ENCODE measurements at places on chromosomes 4 and X. TPM values are rescaled to one million over a fixed set of nuclear protein-coding genes. Genes with fewer than 3 reads are reported as not detected.
A peak's percentile ranks its signal among the peaks of the same experiment; 100 is the strongest.

GRCh38 chrX:103464072-103464773 lies 55.1 kb downstream of the RAB40A start:
- H3K4me1 ChIP-seq = no peaks in the 10 kb centered on the region
- peak overlapping the region; percentile 65 for H3K27ac ChIP-seq
- peak; percentile 55 for DNase-seq
- no peaks in the 10 kb centered on the region for H3K27me3 ChIP-seq
- H3K36me3 ChIP-seq = no peaks in the 10 kb centered on the region

GRCh38 chr4:112327965-112328733 lies 31.0 kb downstream of the ALPK1 start:
- no peaks in the 10 kb centered on the region for H3K4me1 ChIP-seq
- DNase-seq = no peak
- no peak overlapping the region for H3K4me3 ChIP-seq
- no peaks in the 10 kb centered on the region for H3K36me3 ChIP-seq
- no peak overlapping the region for H3K27ac ChIP-seq

DNA sequence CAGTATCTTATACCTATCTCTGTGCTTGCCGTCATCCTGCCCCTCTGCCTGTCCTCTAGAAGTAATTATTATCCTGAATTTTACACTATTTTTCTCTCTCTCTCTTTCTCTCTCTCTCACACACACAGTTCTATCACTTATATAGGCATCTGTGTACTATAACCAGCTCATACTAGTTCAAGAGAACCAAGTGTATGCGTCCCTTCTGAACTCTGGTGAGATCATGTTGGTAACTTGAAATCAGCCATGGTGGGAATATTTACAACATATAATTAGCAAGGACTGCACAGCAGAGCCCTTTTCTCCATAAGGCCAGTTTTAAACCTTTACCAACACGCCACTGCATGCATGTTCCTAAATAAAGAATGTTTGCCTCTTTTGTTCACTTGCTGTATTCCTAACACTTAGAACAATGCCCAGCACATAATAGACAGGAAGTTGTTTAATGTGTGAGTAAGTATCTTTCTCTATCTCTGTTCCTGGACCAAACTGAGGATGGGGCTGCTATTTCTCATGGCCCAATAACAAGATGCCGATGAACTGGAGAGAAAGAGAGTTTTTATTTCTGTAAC lies 51.1 kb upstream of the IL21 start:
- H3K4me3 ChIP-seq = no peak overlapping the region
- peaks cover 3% of the 10 kb centered on the region for H3K4me1 ChIP-seq
- no peaks in the 10 kb centered on the region for H3K36me3 ChIP-seq
- H3K27me3 ChIP-seq = no peaks in the 10 kb centered on the region
- DNase-seq = no peak

The XAGE2 gene
- total RNA-seq = 0.81 TPM

The ABCG2 gene
- total RNA-seq = 9.4 TPM

The PAGE4 gene
- total RNA-seq = 0.94 TPM

The CACNA1F gene
- total RNA-seq = 0.19 TPM

All from testis (tissue), 5 donors.